ENCODE measurements at places on chromosomes 6 and 20.

DNA sequence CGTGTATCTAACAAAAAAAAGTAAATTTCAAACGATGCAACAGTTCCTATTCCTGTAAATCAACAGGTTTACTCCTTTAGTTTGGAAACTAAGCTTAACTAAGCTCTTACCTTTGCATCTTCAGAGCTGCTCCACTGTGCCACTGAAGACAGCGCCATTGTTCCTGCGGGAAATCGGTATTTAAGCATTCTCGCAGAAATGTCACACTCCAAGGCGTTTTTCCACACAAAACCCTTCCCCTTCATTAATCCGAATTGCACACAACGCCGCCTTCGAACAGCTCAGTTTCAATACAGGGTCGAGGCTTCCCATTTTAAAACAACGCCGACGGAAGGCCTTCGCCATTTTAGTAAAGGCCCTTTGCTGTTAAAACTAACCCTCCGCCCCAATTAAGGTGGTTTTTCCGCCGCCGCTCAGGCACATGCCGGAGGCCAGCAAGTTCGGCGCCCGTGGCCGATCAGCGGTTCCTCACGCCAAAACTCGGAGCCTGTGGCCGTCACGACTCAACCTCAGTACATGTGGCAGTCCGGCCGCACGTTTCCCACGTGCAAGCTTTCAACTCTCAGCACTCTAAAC is 35.4 kb upstream of the SYNCRIP start:
- DNase-seq: no peak

- DNase-seq: no peak
Measured at GRCh38 chr6:148375401-148375800, 32.8 kb downstream of the SASH1 start.

DNA sequence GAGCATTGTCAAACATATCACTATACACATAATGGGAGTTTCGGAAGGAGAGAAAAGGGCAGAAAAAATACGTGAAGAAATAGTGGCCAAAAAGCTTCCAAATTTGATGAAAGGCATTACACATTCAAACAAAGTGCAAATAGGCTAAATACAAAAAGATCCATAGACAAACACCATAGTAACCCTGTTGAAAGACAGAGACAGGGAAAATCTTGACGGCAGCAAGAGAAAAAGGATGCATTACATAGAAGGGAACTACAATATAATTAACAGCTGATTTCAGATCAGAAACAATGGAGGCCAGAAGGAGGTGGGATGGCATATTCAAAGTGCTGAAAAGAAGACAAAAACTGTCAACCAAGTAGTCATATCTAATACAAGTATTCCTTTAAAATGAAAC is 170.8 kb downstream of the MRPL14 start:
- DNase-seq: no peak

DNA sequence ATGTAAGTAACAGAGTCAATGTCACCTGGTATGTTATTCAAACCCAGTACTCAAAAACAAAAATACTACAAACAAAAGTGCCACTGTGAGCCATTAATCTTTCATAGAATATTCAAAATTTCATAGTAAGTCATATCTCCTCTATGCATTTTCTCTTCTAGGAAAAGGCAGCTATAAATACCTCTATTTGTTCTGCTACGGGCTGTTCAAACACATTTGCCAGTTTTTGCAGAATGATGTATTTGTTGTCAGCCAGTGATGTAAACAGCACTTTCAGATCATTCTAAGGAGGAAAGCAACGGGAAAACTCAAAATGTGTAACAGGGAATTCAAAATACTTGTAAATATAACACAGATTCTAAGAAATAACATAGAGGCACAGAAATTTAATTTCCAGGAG is 388.2 kb downstream of the SYNE1 start:
- no peak for DNase-seq

GRCh38 chr6:48429021-48429420 is 318.0 kb upstream of the PTCHD4 start:
- DNase-seq: no peak

- no peak for DNase-seq
Measured at GRCh38 chr20:49539481-49540231, 28.3 kb downstream of the PTGIS start.

DNA sequence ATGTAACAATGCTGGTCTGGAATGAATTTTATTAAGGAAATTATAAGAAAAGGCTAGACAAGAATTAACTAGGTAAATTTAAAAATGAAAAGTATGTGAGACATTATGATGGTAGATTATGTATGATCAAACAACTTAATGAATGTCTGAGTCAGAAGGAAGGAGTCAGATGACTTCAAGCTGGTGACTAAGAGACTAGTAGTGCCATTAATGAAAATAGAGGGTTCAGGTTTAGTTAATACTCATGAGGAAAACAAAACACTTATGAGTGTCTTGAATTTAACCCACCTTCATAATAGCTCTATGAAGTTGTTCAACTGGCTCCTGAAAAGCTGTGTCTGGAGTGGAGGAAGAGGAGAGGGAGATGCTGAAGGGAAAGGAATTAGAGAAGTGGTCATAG is 256.3 kb downstream of the ADGRB3 start:
- DNase-seq: no peak

GRCh38 chr6:2978923-2979322 is 7.6 kb upstream of the SERPINB6 start:
- DNase-seq: no peak

DNA sequence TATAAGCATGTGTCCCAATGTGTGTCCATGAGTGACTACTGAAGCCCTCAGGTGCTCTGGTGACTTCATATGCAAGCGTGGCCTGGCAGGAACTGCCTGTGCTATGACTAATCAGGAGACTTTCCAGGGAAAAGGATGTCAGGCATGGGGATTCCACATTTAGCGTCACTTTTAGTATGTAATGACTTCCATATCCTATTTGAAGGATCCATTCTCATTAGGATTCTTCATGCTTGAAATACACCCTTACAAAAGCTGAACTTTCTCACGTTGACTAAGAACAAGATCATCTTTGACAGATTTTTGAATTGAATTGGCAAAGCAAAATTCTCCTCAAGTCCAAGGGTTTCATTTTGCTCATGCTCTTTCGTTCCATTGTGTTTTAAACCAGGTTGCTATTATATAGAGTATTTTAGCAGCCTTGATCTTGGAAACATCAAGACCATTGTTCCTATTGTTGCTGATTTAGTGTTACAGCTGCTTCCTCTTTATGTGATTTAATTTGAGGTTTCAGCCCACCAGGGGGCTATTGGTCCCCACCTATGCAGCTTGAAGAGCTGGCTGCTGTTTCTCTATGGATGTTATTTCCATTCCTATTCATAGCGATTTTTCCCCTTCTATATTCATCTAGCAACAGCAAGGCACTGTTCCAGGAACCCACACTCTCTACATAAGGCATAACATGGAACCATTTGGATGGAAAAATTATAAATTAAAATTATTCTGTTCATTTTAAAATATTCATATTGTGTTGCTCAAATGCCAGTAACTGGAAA is 418.6 kb downstream of the CDKAL1 start:
- peak; percentile 76 for DNase-seq

- peak; percentile 67 for DNase-seq
Measured at GRCh38 chr6:129667621-129668020, 42.4 kb downstream of the ARHGAP18 start.

DNA sequence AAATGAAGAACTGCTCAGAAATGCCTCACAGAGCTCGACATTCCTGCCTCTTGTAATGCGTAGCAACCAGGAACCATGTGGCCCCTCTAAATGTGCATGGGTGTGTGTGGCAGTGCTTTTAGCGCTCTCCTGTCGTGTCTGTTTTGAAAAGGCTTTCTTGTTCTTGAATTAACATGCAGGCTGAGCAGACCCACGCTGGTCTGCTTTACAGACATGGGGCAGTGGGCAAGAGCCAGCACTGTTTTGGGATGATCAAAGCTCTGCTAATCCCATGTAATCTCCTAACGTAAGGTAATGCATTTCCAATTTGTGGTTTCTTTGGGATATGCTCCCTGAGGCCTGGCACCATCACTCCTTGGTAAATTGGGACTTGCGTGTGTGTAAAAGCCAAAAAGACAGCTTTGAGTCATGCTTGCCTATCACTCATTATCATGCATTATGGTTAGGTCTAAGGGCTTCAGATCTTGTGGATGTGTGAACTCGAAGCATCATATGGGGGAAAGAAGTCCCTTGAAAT is 11.8 kb downstream of the RIPOR2 start:
- no peak for DNase-seq

- DNase-seq: peak; percentile 92
Measured at GRCh38 chr6:22025468-22026163, 271.2 kb downstream of the PRL start.

GRCh38 chr6:56539527-56540105 is 103.1 kb downstream of the DST start:
- no peak for DNase-seq

DNA sequence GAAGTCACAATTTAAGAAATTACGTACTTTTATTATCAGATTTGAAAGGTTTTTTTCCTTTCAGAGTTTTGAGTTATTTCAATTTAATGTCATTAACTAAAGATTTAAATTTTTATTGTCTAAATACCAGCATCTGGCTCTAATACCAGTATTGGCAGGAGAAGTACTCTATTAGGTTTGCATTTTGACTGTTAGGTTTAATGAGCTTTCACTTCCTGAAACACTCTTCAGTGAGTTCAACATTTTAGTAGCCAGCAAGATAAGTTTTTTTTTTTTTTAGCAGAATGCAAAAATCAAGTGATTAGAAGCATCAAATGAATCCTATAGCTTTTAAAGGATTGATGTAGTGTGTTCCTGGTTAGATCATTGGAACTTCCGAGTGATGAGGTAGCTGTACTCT is 34.0 kb upstream of the SCGN start:
- no peak for DNase-seq

All from fibroblast of skin of abdomen (primary cell).